Right ventricle myocardium superior (tissue), 1 donor: ENCODE measurements at places on chromosomes 2 and 18. TPM values are rescaled to one million over a fixed set of nuclear protein-coding genes. Genes with fewer than 3 reads are reported as not detected.

DNA sequence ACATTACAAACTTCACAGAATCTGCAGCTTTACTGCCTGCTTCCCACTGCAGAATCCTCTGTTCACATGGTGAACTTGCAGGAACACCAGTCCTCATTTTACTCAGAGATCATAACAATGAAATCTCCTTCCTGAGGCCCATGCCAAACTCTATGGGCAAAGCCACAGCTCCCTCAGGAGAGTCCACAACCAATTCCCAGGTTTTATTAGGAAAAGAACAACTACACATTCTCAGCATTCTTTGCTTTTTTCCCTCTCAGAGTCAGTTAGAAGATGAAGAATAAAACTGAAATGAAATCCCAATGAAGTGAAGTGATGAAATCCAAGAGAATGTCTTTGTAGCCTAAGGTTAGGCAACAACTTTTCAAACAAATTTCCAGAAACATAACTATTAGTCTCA, 233.7 kb downstream of the DSEL start:
- DNase-seq, result no peak

- DNase-seq, result no peak
Measured at GRCh38 chr2:162092008-162092390, 18.0 kb upstream of the DPP4 start.

DNA sequence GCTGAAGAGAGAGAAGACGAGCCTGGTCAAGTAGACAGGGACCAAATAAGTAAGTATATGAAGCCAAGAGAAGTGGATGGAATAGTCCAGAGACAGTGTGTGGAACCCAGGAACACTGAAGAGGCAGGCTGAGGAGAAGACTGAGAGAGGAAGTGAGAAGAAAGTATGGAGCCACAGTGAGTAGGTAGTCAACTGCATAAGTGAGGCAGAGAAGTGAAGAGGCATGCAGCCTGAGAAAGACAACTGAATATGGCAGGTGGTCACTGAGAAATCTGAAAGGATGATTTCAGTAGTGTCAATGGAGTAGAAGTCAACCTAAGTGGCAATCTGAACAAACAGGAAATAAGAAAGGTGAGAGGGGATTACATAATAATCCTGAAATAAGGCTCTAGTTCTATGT, 55.4 kb downstream of the CWC22 start:
- no peak for DNase-seq

GRCh38 chr2:64609227-64609941, 44.3 kb downstream of the SERTAD2 start:
- peak; percentile 84 for DNase-seq

- DNase-seq, result no peak
Measured at GRCh38 chr2:46735730-46736493, 179.7 kb downstream of the MCFD2 start.

DNA sequence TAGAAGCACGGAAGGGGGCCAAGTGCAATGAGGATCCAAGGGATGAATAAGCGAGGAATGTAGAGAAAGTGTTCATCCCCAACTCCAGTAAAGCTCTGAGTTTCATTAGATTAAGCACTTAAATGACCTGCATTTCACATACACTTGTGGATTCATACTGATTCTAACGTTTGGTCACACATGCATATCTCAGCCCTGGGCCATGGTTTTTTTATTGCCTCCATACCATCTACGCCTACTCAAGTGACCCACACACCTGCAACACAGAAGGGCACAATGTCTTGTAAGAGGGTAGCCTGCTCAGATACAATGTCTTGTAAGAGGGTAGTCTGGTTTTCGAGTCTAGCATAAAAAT, 566 bp upstream of the MRPS5 start:
- no peak for DNase-seq

GRCh38 chr2:197258580-197258979, 52.0 kb downstream of the ANKRD44 start:
- DNase-seq, result no peak

DNA sequence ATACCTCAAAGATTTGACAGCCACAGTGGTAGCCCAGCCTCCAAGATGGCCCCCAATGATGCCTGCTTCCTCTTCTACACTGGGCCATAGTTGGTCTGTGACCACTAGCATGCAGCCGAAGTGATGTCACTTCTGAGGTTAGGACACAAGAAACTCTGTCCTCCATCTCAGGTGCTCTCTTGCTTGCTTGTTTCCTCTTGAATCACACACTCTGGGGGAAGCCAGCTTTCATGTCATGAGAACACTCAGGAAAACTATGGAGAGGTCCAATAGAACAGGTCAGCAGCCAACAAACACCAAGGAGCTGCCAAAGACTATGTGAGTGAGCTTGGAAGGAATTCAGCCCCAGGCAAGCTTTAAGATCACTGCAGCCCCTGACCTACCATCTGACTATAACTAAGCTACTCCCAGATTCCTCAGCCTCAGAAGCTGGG, 3.3 kb upstream of the ADAM17 start:
- DNase-seq, result no peak

DNA sequence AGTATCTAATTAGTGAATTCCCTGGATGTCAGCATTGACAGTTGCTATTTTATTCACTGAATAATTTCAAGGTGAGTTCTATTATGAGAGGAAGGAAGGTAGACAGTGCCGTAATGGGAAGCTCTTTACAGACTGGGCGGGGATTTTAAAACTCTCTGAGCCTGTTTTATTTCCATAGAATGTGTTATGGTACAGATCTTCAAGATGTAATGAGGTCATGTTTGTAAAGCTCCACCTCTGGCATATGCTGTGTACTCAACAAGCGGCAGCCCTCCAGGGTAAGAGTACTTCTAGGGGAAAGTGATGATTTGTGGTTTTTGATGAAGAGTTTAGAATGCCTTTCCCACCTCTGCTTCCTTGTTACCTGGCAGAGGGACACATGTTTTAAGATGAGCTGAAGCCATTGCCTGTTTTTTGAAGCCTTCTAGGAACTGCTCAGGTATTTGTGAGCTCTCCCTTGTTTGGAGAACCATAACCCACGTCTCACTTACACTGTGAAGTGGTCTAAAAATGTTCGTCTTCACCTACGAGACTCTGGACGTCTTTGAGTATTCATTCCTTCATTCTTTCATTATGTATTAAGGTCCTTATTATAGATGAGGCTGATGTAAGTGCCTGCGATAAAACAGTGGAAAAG, 251.2 kb downstream of the PTGR3 start:
- no peak for DNase-seq

DNA sequence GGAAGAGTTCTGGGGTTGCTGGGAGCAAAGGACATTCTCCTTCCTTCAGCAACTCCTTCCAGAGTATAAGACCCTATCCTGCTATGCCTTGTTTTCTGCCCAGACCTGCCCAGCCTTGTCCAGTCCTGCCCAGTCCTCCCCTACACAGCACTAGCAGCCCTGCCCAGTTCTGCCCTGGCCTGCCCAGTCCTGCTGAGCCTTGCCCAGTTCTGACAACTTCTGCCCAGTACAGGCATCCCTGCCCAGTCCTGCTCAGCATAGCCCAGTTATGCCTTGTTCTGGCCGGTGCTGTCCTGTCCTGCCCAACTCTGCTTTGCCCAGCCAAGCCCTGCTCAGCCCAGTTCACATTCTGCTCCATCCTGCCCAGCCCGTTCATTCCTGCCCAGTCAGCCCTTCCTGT, 44.9 kb upstream of the ALK start:
- DNase-seq, result no peak

- no peak for DNase-seq
Measured at GRCh38 chr2:205776720-205777119, 94.4 kb downstream of the NRP2 start.

DNA sequence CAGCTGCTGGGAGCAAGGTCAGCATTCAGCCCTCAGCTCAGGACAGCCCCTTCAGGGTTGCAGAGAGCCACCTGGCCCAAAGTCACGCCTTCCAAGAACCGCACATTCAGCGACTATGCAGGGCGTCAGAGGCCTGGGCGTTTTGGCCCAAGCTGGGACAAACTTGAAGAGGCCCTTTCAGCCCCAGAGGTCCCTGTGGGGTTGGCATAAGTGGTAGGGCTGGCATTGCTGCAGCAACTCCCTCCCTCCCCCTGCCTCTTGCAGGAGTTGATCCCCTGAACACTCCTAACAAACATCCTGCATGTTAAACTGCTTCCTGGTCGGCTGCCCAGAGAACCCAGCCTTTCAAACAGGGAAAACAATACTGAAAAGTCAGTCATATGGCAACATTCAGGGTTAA, 192.9 kb upstream of the SMAD2 start:
- DNase-seq, result no peak

GRCh38 chr2:33448220-33448899, 28.1 kb upstream of the RASGRP3 start:
- no peak for DNase-seq

GRCh38 chr2:164515030-164515429, 106.3 kb downstream of the GRB14 start:
- DNase-seq, result no peak

Gene CNGA3
- not detected for total RNA-seq

Gene NPAS2
- total RNA-seq, result 38.0 TPM

Gene CTNNA2
- total RNA-seq, result not detected

Gene GNAL
- total RNA-seq, result 5.1 TPM

Gene CD207
- not detected for total RNA-seq

Gene CRYGC
- total RNA-seq, result not detected

Gene LOXHD1
- total RNA-seq, result 0.62 TPM

Gene POTEI
- not detected for total RNA-seq

Gene PRSS56
- total RNA-seq, result 0.19 TPM
